Body of pancreas (tissue), 4 donors: ENCODE measurements at places on chromosomes 2 and 18.

GRCh38 chr18:36104749-36105148 is 24.4 kb downstream of the SLC39A6 start:
- no peaks in the 10 kb centered on the region for H3K27me3 ChIP-seq
- no peaks in the 10 kb centered on the region for H3K36me3 ChIP-seq
- DNase-seq: no peak

DNA sequence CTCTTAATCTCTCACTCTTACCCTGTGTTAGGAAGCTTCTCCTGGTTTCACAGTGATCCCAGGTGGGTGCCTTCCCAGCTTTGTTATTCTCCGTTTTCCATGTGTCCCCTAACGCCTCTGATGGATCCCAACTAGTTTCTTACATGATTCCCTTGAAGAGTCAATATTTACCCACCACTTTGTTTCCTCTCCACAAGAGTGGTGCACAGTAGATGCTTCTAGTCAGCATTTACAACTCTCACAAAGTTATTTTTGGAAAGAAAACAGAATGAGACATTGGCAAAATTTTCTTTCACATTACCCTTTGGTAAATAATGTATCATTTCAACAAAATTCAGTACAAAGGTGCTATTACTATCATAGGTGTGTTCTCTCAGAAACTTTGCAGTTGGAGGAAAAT is 1611.1 kb upstream of the ZEB2 start:
- no peaks in the 10 kb centered on the region for H3K36me3 ChIP-seq
- no peaks in the 10 kb centered on the region for H3K4me1 ChIP-seq

- no peak overlapping the region for H3K27ac ChIP-seq
- H3K4me1 ChIP-seq: no peaks in the 10 kb centered on the region
- no peaks in the 10 kb centered on the region for H3K27me3 ChIP-seq
- H3K36me3 ChIP-seq: no peaks in the 10 kb centered on the region
Measured at GRCh38 chr2:46549166-46549844, 69.9 kb downstream of the TMEM247 start.

GRCh38 chr2:228556717-228557116 is 375.2 kb upstream of the SPHKAP start:
- no peak overlapping the region for H3K27ac ChIP-seq

GRCh38 chr2:30230497-30231211 is 680 bp upstream of the LBH start:
- H3K36me3 ChIP-seq: no peaks in the 10 kb centered on the region
- H3K27ac ChIP-seq: peak overlapping the region; percentile 58
- H3K4me3 ChIP-seq: no peak overlapping the region
- H3K4me1 ChIP-seq: peaks cover 28% of the 10 kb centered on the region
- DNase-seq: no peak

DNA sequence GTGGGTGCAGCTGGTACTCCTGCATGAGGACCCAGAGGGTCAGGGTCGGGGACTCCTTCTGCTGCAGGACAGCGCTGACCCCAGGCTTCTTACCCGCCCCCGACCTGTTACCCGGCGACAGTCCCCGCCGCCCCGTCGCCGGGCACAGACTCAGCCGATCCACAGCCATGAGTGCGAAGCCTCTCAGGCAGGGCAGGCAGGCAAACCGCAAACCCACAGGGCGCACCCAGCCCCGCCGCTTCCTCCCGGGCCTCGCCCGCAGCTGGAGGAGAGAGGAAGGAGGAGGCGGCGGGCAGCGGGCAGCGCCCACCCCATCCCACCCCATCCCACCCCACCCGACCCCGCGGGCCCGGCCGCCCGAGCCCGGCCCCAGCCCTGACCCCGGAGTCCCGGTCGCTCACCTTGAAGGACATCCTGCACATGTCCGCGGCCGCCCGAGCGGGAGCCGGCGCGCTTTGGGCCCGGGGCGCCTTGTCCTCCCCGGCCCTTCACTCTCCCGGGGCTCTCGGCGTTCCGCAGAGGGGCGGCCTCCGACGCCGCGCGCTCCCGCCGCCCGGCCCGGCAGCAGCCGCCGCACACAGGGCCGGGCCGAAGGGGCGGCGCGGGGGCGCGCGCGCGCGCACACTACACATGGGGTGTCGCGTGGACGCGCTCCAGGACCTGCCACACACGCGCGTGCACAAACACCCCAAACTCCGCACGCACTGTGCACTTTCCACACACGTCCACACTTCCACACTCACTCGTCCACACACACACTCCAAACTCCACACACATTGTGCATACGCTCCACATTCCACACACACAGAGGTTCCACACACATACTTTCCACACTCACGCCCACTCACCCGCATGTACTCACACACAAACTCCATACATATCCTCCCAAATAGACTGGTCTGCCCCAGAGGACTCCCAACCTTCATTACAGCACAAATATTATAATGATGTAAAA is at the start of gene ANKRD29:
Gene ANKRD29, minus strand, starts transcription at position 603 of the 955 bp plus-strand sequence. Its CDS starts 181 bp downstream, at position 422.
- no peak within 1 kb of the TSS for H3K27ac ChIP-seq
- H3K4me1 ChIP-seq: peaks cover 11% of the 10 kb centered on the region
- H3K4me3 ChIP-seq: no peak within 1 kb of the TSS
- peak; percentile 54 for DNase-seq
- no peaks in the 10 kb centered on the region for H3K36me3 ChIP-seq
